ELF-1 (cell line): ENCODE measurements at places on chromosomes 2 and 18.

- DNase-seq, result no peak
Measured at GRCh38 chr2:127768775-127769479, 42.0 kb downstream of the WDR33 start.

DNA sequence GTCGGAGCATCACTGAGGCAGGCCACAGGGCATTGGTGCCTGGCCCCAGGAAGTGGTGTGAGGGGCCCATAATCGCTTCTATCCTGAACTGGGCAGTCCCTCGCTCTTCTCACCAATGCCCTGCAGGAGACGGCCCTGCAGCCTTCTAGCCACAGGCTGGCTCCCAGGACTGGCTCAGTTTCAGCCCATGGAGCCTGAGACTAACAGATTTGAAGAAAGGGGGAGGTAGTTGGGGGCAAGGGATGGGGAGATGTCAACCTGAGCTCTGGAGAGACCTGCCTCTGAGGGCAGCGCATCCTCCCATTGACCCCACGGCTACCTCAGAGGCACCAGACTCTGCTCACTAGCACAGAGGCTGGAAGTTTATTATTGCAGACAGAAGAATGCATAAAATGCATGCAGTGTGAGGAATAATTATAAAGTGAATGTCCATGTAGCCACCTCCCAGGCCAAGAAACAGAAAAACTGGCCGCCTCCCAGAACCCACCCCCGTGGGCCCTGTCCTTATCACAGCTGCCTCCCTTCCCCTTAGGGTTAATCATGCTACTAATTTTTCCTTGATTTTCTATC is 1.4 kb downstream of the TOGARAM2 start:
- DNase-seq, result no peak

- DNase-seq, result no peak
Measured at GRCh38 chr2:186535861-186536260, 49.8 kb downstream of the ZC3H15 start.

DNA sequence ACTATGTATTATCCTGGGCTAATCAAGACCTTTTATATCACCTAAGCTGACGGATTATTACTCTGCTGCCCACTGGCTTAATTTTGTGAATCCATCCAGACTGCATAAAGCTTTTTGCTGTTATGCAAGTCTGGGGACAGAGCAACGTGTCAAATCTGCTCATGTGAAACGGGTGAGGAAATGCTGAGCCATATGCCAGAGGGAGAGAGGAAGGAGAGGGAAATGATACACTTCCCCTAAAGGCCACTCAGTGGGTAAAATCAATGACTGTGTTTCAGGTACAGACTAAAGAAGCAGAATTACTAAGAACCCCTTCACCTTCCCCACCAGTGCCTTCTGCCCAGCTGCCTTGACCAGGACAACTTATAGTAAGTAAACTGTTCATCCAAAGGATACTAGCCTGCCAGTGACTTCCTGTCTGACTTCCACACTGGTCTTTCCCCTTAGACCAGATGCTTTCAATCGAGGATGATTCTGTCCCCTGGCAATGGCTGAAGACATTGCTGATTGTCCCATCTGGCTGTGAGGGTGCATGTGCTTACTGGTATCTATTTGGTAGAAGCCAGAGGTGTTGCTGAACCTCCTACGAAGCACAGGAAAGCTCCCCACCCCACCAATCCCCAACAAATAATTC is 43.0 kb downstream of the STAT1 start:
- DNase-seq, result no peak

DNA sequence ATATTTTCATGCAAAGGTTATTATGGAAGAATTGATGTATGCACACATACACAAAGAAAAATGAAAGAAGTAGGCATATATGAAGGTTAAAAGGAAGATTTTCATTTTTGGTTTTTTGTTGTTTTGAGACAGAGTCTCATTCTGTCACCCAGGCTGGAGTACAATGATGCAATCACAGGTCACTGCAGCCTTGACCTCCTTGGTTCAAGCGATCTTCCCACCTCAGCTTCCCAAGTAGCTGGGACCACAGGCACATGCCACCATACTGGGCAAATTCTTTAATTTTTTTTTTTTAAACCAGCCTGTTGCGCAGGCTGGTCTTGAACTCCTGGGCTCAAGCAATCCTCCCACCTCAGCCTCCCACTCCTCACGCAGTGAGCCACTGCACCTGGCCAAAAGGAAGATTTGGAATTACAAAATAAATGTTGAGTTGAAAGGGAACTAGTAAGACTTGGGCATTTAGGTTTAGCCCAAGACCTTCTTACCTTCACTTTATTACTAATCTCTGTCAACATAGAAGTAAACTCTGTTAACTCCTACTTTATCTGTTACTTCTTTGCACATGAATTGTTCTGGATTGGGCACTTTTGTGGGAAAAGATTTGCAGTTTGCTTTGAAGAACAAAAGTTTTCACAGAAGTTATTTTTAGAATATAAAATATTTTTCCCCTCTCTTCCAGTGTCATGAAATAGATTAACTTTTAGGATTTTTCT is 31.7 kb upstream of the NBEAL1 start:
- DNase-seq, result no peak

- DNase-seq, result no peak
Measured at GRCh38 chr18:668260-668659, 10.8 kb downstream of the TYMS start.

DNA sequence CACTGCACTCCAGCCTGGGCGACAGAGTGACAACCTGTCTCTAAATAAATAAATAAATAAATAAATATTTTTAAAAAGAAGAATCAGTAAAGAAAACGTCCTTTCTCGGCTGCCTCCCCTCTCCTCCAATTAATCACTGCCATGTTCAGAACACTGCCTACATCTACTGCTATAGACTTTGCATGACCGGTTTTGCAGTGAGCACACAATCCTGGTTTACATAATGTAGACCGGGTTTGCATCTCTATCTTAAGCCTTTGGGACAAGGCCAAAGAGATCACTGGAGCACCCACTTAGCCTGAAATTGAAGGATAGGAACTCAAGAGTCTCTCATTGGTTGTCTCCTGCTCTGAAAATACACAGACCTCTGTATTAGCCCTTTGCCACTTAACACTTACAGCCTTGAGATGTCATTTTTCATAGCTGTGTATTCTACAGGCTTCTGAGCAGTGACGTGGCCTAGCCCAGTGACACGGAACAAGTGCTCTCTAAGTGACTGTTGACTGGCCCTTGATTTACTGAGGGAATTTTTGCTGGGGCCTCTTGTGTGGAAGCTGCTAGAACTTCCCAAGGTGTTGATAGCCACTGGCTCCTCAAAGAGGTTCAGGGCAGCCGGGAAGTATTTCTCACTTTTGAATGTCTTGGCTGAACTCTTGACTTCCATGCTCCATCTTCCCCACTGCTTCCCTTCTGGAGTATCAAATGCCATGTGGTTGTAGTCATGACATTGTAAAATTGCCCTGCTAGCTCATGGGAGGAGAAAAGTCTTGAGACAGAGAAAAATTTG is 45.3 kb upstream of the CCBE1 start:
- no peak for DNase-seq

DNA sequence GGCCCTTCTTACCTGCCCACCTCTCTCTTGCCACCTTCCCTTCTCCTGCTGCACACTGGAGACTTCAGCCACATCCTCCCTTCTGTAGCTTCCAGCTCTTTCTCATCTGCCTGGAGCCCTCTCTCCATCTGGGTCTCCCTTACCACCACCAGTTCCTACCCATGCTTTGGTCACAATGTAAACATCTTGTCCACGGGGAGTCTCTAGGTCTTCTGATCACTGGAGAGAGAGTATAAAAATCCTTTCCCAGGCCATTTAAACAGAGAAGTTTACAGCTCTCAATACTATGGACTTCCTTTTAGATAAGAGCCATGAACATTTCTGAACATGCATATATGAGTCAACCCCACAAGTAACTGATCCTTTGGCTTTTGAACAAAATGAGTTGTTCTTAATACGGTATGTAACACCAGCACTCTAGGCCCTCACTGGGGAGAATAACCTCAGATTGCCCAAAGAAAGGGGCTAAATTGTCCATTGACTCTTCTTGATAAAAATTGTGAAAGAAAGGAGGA is 5.8 kb downstream of the ARHGAP25 start:
- DNase-seq, result no peak

GRCh38 chr2:207469451-207469850 is 60.3 kb upstream of the CREB1 start:
- DNase-seq, result no peak
